Neuronal stem cell (in vitro differentiated cells): ENCODE measurements at places on chromosomes 5 and 9.

- no peak for DNase-seq
Observed at GRCh38 chr5:65981548-65981947, 55.2 kb downstream of the ERBIN start.

DNA sequence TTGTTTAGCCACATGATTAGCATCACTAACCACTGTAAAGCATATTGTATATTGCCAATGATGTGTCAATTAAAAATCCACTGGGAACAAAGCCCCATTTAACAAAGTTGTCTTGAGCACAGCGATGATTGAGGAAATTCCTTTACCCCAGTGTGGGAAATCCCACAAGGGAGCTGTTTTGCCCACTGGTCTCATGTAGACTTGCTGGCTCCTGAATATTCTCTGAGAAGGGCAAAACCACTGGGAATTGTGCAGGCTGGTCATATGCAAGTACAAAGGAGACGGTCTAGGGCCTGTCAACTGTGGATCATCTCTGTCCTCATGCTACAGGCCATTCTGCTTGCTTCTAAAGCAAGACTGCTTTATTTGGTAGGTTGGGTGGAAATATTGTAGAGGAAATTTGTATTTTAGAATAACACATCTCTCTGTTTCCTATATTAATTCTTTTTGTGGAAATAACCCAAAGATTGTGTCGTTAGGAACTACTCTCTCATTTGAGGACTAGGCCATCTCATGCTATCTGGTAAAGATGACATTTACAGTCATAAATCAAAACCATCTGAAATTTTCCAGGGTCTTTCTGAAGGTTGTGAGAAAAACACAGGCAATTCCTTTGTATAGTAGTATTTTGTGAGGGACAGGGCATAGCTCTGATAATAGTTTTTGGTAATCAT is 60.2 kb downstream of the PARP8 start:
- no peak for DNase-seq

DNA sequence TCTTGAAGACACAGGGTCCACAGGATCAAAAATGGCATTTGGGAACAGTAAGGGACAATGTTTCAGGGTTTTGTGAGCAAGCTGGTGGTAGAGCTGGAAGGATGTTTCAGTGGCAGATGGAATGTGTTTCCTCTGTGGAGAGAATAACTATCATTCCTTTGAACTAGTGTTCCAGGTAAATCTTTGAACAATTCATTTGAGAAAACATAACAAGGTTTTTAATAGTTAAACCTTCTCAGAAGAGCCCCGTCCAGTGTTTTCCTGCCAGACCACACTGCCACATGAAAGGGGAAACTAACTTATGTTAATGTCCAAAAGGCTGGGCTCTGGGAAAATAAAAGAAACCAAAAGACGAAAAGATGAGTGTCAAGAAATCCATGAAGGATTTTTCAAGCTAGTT is 207.0 kb upstream of the ZNF462 start:
- DNase-seq = no peak

- DNase-seq = no peak
Observed at GRCh38 chr9:96331236-96331947, 29.4 kb upstream of the HSD17B3 start.

DNA sequence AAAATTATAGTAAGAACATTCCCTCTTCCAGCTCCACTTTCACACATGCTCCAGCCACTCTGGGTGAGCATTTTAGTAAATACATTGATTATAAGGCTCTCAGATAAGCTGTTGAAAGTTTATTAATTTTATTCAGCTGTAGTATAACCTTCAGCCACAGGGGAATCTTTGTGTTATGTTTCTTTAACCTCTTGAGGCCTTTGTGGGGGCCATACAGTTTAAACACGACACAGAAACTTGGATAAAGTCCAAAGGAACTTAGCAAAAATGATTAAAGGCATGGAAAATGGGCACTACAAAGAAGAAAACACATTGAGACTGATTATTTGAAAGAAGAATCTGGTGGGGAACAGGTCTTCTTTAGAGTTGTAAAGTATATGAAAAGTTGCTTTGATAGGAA is 70.2 kb downstream of the AOPEP start:
- DNase-seq = no peak

GRCh38 chr5:133708331-133708850 is 96.0 kb upstream of the FSTL4 start:
- DNase-seq = no peak

GRCh38 chr9:107685901-107686300 is 196.3 kb upstream of the KLF4 start:
- DNase-seq = no peak

DNA sequence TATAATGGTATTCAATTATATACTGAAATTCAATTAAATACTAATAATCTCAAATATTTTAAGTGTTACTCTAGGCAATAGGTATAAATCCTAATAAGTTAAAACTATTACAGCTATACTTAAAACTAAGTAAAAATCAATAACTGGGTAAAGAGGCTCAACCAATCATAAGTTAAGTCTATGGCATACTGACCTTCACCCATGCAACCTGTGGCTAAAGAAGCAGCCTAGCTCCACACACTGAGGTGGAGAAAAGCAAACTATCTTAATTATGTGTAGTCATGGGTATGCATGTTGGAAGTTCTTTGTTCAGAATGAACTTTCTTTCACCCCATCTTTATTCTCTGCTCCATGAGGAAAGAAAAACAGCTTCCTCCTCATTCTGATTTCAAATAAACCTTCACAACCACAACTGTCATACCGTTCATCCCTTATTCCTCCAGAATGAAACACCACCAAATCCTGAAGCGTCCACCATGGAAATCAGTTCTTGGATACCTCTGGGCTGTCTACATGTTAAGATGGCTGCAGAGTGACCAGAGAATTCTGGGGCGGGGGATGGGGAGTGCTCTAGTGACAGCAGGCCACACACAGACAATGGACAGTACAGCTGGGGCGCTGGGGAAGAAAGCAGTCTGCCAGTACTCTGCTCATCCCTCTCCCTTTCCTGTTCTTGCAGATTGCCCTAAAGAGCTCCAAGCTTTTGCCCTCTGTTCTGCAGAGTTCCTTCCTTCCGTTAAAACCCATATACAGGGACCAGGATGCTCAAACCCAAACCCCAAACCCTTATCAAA is 62.3 kb downstream of the RIGI start:
- DNase-seq = peak; percentile 4

GRCh38 chr9:102456562-102456961 is 538.6 kb upstream of the CYLC2 start:
- no peak for DNase-seq

- peak; percentile 90 for DNase-seq
Observed at GRCh38 chr5:181188700-181189362, 16.2 kb downstream of the TRIM7 start.

DNA sequence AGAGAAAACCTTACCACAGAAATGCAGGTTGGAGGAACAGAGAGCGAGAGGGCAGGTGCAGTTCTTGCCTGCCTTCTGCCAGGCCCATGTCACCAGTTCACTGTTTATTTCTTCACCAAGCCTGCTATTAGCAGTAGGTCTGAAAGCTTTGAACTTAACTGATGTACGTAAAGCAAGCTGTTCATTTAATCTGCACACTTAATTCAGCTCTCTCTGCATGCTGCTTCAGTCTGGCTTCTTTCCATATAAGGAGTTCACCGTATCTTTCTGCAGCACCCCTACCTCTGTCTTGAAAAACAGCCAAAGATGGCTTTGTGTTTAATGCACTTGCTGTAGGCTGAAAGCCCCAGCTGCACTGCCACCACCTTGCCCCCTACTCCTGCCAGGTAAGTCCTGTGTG is 205.1 kb downstream of the RAB3C start:
- DNase-seq = no peak
